Stimulated activated CD8-positive, alpha-beta memory T cell treated with anti-CD3 and anti-CD28 coated beads, Interleukin-4, amount 100 ng/mL, for 24 hours (primary cell): ENCODE measurements at places on chromosomes 5 and 9.

DNA sequence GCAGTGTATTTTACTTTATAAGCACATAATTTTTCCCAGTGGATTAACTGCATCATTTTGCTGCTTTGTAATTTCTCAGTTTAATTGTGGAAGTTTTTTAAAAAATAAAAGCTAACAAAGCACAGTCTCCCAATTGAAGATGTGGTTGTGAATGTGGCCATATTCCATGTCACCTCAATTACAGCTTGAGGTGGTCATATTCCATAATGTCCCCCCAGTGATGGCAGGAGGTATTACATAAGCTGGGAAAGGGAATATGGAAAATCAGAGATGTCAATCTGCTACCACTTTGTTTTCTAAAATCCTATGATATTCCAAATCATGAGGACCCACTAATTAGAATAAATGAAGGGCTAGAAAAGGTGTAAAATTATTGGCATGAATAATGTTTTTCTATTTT lies 1672.0 kb upstream of the CDH9 start:
- no peak for DNase-seq

- no peak for DNase-seq
Observed at GRCh38 chr5:59117320-59117719, 534.4 kb downstream of the RAB3C start.

DNA sequence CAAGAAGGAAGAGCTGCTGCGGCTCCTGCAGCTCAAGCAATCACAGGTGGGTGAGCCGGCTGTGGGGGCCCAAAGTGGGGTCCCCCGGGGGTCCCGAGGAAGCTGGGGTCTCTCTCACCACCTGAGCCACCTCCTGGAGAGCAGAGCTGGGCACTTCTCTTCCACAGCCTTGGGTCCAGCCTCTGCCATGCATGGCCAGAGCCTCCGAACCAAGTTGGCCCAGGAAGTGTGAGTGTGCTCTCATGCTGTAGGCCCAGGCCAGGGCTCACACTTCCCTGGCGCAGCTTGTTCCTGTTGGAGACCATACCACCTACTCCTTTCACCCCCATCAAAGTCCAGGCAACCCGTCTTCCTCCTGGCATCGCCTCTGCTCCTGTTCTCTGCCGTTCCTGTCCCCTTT lies 19.7 kb downstream of the HMCN2 start:
- no peak for DNase-seq

- DNase-seq = no peak
Observed at GRCh38 chr5:7755958-7756357, 95.0 kb downstream of the CFAP90 start.

- no peak for DNase-seq
Observed at GRCh38 chr5:37955748-37956147, 115.9 kb upstream of the GDNF start.

- DNase-seq = no peak
Observed at GRCh38 chr5:76144513-76145274, 61.5 kb downstream of the SV2C start.

DNA sequence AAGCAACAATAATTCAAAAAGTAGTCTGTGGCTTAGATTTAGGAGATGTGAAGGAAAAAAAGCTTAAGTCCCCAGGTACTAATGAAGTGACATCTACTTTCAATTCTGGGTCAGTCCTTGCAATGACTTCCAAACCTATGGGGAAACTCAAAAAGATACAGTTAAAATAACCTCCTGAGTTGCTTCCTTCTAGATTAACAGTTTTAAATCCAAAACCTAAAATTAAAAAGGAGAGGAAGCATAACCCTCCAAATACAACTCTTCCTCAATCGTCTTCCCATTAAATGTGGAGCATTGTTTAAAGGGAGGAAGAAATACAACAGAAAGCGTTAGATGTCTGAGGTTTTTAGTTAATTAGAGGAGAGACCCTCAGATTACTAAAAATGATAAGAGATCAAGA lies 75.7 kb downstream of the AGTPBP1 start:
- DNase-seq = no peak

DNA sequence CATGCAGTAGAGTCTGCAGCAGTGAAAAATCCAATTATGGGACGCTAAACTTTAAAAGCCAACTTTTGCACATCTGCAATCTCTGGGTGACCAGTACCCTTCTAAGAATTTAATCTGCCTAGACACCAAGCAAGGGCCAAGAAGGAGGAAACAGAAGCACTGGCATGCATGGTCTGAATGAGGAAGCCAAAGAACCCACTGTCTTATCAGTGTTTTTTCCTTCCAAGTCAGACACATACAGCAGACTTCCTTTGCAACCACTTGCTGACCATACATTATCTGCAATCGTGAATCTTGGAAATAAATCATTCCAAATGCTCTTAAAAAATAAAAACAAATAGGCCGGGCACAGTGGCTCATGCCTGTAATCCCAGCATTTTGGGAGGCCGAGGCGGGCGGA lies 65.9 kb downstream of the DEPDC1B start:
- DNase-seq = no peak

DNA sequence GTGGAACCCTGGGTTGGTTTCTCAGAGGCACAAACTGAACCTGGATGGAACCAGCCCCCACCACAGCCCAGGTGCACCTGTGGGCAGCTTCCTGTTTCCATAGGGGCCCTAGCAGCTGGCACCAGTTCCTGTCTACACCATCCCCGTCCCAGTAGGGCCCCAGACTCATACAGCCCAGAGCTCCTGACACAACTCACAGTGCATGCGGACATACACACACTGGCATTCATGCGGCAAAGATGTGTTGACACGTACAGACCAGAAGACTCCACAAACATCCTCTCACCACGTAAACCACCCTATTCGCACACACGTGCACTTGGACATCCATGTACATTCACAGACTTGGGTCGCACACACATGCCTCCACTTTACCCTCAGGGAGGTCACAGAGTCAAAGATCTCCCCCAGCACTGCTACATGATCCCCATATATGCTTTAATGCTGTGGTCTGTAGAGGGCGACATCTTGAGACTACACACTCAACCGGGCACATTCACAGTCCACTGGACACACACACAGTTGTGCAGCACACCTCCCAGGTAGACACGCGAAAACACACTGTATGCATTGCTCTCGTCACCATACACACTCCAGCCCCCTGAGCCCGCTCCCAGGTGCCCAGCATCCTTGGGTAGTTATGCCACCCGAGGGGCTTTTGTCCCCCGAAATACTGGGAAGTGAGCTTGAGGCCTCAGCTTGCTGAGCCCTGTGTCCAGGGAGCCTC lies 22.4 kb downstream of the CXXC5 start:
- DNase-seq = no peak
